ENCODE measurements at places on chromosomes 3 and 15.

GRCh38 chr3:85574006-85574705 lies 615.4 kb downstream of the CADM2 start:
- no peak for DNase-seq

DNA sequence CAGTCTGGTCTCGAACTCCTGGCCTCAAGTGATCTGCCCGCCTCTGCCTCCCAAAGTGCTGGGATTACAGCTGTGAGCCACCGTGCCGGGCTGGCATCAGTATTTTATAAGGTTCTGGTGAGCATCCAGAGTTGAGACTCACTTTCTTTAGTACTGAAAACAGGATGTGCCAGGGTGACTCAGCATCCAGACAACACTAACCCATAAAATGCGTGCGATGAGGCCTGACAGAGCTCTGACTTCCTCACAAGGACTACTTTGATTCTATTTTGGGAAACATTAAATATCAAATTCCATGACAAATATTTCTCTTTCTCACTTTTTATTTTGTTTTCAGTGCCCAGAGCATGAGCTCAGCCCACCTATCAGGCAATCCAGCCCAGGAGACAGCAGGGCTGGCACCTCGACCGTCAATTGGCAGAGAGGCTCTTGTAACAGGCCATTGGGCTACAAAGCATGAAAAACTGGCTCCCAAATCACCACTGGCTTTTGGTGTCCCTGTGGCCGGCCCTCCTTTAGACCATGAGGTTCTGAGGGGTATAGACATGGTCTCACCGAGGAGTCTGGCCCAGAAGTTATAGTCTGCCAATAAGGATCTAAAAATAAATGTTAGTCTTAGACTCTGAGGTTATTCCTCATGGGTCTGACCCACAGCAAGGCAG lies 75.0 kb downstream of the FEM1B start:
- DNase-seq = peak; percentile 95

DNA sequence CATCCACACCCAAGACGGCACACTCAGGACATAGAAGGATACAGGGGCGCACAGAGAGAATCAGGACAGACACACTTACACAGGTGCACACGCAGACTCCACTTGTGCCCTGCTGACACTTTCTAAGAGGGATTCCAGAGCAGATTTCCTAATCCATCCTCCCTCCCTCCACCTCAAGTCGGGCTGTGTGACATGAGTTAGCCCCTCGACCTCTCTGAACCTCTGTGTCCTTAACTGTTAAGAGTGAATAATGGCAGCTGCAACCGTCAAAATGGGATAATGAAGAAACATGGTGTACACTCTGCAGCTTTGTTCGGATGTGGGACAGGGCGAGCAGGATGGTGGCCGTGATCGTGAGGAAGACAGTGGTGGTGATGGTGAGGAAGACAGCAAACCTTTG lies 100.1 kb downstream of the CPN2 start:
- no peak for DNase-seq

- no peak for DNase-seq
These were observed 84.0 kb downstream of the FILIP1L start for GRCh38 chr3:100030346-100030745.

DNA sequence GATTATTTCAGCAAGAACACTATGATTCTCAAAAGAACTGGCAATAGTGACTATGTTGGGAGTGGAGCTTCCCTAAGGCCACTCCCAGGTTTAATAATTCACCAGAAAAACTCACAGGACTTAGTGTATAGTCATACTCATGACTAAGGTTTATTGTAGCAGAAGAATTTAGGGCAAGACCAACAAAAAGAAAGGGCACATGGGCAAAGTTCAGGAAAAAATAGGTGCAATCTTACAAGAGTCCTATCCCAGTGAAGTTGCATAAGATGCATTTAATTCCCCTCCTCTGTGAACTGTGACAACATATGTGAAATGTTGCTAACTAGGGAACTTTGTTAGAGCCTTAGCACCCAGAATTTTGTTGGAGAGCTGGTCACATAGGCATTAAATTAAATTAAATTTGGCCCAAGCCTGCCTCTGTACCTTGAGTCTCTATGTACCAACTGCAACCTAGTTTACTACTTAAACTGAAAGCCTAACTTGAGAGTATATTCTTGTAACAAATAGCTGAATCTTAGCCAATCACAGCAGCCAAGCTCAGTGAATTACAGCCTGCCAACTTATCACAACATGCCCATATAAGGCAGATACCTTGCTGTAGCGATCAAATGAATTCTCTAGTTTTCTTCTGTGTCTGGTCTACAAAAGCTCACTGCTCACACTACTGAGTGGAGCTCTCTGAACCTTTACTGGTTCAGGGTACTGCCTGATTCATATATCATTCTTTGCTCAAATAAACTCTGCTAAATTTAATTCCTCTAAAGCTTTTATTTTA lies 386.2 kb upstream of the ARHGEF26 start:
- no peak for DNase-seq

GRCh38 chr3:195895861-195896360 lies 12.4 kb downstream of the TNK2 start:
- peak; percentile 85 for DNase-seq

DNA sequence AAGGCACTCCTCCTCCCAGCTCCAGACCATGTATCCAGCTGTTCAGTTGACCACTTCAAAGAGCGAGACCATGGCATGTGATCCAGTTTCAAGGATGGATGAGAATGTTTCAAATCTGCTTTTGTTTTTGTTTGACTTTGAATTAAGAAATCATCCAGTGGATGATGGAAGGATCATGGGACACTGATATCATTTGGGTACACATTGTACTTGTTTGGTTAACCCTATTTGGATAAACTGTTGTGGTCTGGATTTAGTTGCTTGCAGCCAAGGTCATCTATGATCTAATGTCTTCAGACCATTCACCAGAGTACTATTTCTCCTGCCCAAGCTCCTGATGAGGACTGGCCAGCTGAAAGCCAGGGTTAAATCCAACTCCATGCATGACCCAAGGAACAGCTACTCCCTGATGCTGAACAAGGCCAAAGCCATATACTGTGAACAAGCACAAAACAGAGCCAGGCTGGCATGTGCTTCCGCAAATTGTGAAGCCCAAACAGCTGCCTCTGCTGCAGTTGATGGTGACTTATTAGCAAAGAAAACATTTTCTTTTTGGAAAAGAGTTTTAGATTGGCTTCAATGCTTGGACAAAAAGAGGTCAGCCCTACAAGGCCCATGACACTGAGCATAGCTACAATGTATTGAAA lies 5.2 kb upstream of the ADAMTS17 start:
- peak; percentile 7 for DNase-seq

Measured in suppressor macrophage (primary cell).